NCI-H2107 (cell line): ENCODE measurements at places on chromosomes 13 and 19.

DNA sequence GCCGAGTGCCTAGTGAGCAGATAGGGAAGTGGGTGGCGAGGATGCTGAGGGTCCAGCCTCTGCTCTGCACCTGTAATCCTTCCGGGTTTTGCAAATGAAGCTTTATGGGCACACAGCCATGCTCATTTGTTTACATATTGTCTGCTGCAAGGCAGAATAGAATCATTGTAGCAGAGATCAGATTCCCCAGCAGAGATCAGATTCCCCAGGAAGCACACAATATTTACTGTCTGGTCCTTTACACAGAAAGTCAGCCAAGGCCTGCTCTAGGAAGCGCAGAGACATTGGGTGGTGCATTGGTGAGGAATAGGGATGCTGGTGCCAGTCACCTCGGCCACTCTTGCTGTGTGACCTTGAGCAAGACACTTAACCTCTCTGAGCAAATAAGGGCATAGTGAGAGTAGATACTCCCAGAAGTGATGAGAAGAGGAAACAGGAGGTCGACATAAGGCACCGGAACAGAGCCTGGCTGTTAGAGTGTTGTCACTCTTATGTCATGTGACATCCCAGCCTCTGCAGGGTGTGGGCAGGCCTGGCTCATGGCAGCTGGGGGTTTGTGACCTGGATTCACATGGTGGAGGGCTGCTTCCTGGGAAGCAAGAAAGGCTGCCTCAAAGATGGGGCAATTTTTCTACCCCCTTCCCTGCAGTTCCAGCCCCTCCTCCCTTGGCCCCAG, 25.6 kb downstream of the CARM1 start:
- DNase-seq = peak; percentile 60

DNA sequence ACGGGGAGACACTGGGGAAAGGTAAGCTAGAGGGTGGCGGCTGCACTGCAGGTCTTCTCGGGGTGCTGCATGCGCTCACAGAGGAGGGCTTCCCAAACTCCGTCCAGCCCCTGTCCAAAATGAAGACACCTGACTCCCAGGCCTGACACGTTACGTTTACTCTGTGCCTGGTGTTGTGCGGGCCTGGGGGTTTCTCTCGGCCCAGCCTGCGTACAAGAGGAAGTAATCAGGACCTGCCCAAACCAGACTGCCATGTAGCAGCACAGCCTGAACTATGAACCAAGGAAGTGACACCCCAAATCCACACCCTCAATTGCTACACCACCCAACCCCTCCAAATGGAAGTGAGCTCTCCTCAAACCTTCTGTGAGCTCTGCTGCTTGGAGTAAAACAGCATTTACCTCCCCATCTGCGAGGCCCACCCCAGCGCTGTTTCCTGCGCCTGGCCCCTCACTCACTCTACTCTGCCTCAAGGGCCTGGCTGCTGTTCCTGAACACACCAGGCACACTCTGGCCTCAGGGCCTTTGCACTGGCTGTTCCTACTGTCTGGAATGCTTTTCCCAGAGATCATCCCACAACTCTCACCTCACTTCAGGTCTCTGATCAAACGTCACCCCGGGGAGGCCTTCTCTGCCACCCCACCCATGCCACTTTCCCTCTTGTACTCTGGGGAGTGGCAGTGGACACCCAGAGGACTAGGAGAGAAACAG, 3.0 kb downstream of the HSPBP1 start:
- no peak for DNase-seq

DNA sequence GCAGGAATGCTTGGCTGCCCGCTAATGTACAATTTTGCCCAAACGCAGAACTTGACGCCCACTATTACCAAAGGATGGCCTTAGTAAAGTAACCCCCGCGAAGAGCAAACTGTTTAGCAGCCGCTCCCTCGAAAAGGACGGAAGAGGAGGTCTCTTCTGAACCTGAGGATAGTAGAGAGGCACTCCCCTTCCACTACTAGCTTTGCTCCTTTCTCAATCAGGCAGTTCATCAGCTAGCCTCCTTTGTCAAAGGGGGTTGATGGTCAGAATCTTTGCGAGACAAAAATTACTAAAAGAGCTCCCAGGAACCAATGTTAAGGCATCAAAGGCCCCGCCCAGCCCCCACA, 534 bp downstream of the CAB39L start:
- no peak for DNase-seq

DNA sequence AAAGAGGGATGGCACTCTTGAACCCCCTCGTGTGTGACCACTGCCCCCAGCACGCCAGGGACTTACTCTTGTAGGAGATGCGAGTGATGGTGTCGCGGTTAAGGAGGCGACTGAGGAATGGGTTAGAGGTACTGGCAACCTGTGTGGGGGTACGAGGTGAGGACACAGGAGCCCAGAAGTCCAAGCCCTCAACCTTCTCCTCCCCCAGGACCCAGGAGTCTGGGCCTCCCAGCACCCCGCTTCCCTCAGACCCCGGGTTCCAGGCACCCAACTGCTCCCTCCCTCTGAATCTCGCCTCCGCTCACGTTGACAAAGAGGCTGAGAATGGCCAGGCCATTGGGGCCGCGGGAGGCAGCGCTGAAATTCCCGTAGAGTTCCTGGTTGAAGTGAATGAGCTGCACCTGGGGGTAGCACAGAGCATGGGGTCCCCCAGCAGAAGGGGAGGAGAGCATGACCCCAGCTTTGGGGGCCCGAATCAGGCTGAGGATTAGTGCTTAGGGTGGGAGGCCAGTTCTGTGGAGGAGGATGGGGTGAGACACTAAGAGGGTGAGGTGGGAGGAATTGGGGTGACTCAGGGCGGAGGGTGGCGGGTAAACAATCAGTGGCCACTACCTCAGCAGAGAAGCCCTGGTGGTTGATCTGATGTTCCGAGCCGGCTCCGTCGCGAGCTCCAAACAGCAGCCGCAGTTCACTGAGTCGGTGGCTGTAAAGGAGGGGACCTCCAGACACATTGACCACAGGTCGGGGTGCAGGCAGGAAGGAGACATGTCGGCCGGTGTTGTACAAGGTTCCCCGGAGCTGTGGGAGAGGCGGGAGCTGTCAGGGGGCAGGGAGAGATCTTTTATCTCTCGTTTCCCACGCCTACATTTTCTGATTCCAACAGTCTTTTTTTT, 2.5 kb upstream of the DBP start:
- no peak for DNase-seq

DNA sequence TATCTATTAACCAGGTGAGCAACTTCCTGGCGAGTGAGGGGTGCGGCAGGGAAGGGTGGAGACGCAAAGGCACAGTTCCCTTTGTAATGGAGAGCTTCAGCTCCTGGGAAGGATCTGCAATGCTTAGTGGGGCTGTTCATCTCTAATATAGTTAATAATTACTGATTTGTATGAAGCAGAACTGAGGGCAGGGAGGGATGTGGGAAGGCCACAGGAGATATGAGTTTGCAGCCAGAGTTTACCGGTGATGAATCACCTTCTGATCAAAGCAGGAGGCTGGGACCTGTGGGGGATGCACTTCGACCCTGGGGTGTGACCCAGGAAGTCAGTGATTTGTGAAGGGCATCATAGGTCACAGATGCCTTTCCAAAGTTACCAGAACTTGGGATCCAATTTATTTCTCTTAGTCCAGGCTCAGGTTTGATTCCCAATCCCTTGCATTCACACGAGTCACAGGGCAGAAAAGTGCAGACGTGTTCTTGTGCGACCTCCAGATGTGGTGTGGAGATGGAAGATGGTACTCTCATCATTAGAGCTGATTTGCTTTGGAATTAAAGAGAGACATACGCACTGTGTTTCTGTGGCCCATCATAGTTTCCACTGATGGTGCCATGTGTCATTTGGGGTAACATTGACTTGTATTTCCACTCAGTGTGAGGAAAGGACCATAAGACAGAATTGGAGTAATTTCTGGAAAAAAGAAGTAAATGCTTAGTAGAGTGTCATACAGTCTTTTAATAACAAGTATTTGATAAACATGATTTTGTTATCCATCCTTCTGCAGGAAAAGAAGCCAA, 55.0 kb downstream of the LRCH1 start:
- no peak for DNase-seq

DNA sequence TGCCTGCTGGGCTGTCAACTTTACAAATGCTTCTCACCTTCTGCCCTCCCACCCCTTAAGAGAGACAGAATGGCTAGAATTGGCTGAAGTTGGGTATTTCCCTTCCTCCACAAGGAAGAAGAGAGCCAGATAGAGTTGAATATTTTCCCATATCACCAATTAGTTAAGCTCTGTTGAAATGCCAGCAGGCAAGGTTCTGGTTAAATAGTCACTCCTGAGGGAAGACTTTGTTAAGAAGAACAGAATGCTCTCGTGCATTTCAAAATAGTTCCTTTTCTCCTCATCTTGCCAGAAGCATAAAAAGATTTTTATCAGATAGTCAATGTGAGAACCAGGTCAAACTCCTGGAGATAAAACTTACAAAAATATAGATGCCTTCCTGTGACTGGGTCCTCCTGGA, 2857.0 kb upstream of the PCDH20 start:
- no peak for DNase-seq

GRCh38 chr19:7916103-7916954, 1.7 kb downstream of the TGFBR3L start:
- DNase-seq = no peak

- DNase-seq = no peak
Measured at GRCh38 chr19:38378866-38379265, 4.5 kb downstream of the PSMD8 start.

GRCh38 chr13:24038841-24039330, 121.6 kb upstream of the SPATA13 start:
- no peak for DNase-seq
